ENCODE measurements at places on chromosomes 2 and 18.

- no peak overlapping the region for H3K4me3 ChIP-seq
- DNase-seq, result no peak
- no peaks in the 10 kb centered on the region for H3K36me3 ChIP-seq
These were observed 25.1 kb upstream of the ARHGAP25 start for GRCh38 chr2:68709421-68709911.

DNA sequence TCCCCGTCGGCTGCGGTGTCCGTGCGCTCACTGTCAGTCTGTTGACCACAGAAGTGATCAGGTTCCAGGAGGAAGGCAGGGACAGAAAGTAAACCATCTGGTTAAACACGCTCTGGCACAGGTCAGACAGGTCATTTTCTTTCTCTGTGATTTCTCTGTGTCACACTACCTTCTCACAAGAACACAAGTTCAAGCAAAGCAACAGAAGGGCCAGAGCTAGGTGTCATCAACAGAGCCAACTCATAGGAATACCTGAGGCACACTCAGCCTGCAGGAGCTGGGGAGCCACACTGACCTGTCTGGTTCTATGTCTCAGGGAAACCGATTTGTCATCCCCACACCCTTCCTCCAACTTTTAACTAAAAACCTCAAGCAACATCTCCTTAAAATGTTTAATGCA lies 115.1 kb upstream of the ZBTB14 start:
- H3K36me3 ChIP-seq, result no peaks in the 10 kb centered on the region
- DNase-seq, result no peak
- H3K4me3 ChIP-seq, result no peak overlapping the region
- H3K27ac ChIP-seq, result no peak overlapping the region
- H3K27me3 ChIP-seq, result no peaks in the 10 kb centered on the region

- no peak overlapping the region for H3K4me3 ChIP-seq
- no peak for DNase-seq
- H3K27ac ChIP-seq, result no peak overlapping the region
- H3K27me3 ChIP-seq, result no peaks in the 10 kb centered on the region
- H3K4me1 ChIP-seq, result no peaks in the 10 kb centered on the region
- no peaks in the 10 kb centered on the region for H3K36me3 ChIP-seq
These were observed 3.2 kb upstream of the AAK1 start for GRCh38 chr2:69646714-69647113.

- H3K36me3 ChIP-seq, result no peaks in the 10 kb centered on the region
- H3K4me1 ChIP-seq, result no peaks in the 10 kb centered on the region
- no peak overlapping the region for H3K27ac ChIP-seq
- H3K27me3 ChIP-seq, result no peaks in the 10 kb centered on the region
- DNase-seq, result no peak
These were observed 46.6 kb upstream of the SERTAD2 start for GRCh38 chr2:64700133-64700809.

- H3K36me3 ChIP-seq, result no peaks in the 10 kb centered on the region
- H3K27me3 ChIP-seq, result no peaks in the 10 kb centered on the region
- no peaks in the 10 kb centered on the region for H3K4me1 ChIP-seq
- H3K4me3 ChIP-seq, result no peak overlapping the region
- no peak overlapping the region for H3K27ac ChIP-seq
These were observed 92.6 kb upstream of the ITGA4 start for GRCh38 chr2:181364492-181365170.

DNA sequence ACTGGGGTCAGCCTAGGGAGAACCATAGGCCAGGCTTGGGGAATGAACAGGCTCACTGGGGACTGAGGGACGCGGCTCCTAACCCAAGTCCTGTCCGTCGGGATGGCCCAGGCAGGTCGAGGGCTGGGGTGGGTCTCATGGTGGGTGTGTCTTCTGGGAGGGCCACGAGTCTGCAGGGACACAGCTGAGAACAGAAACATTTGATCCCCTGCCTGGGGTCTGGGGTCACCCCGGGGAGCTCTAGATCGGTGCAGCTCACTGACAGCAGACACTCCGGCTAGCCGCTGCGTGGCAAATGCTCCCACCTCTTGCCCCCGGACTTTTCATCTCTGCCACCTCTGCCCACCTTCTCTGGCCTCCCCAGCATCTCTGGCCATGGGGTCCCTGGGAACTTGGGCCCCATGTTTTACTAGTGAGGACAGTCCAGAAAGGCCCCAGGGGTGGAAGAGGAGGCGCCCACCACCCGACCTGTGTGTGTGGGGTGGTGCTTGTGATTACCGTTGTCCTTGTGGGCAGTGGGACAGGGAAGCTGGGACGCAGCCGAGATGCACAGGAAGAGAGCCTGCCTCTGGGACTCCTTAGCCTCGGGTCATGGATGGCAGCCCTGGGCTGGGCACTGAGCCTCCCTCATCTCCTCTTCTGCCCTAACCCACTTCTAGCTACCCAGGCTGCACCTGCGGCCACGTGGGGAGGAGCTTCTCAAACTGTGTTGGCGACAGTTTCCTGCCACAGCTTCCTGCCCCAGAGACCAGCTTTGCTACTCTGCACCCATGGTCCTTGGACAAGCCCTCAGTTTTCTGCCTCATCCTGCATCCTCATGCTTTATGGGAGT lies 4.9 kb downstream of the ZAP70 start:
- no peaks in the 10 kb centered on the region for H3K27me3 ChIP-seq
- DNase-seq, result no peak
- H3K4me3 ChIP-seq, result no peak overlapping the region
- no peak overlapping the region for H3K27ac ChIP-seq

DNA sequence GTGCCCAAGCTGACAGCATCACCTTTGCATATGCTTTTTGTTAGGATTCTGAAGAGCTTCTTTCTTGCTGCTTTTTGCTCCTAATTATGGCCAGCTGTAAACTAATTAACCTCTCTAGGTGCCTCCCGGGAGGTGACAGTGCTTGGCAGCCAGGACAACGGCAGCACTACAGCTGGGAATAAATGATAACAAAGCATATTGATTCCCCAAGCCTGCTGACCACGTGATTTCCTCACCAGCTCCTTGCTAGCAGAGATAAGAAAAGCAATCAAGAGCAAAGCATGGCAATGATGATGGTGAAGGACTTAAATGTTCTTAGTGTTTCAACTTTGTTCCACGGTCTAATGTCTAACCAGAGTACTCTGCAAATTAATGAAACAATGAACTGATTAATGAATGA lies 1074.4 kb upstream of the GYPC start:
- no peaks in the 10 kb centered on the region for H3K36me3 ChIP-seq
- DNase-seq, result no peak
- no peak overlapping the region for H3K27ac ChIP-seq
- no peak overlapping the region for H3K4me3 ChIP-seq
- H3K4me1 ChIP-seq, result no peaks in the 10 kb centered on the region
- H3K27me3 ChIP-seq, result no peaks in the 10 kb centered on the region

DNA sequence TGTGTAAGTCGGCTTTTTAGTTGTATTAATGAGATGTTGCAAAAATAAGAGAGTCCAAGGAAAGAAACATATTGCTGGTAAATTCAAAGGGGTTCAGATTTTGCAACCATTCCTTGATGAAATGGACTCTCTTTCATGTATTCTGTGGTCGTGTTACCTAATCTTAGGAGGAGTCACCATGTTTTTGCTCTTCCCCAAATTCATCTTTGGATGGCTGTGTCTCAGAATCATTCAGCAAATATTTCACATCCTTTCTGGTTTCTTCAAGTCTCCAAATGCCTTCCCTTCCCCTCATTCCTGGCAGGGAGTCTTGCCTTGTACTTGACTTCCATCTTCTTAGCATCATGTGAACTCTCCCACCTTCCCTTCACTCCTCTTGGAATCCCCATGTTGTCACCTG lies 66.1 kb downstream of the PTPRM start:
- no peak overlapping the region for H3K4me3 ChIP-seq
- H3K27ac ChIP-seq, result no peak overlapping the region
- H3K4me1 ChIP-seq, result peaks cover 6% of the 10 kb centered on the region
- no peak for DNase-seq
- no peaks in the 10 kb centered on the region for H3K36me3 ChIP-seq
- no peaks in the 10 kb centered on the region for H3K27me3 ChIP-seq

DNA sequence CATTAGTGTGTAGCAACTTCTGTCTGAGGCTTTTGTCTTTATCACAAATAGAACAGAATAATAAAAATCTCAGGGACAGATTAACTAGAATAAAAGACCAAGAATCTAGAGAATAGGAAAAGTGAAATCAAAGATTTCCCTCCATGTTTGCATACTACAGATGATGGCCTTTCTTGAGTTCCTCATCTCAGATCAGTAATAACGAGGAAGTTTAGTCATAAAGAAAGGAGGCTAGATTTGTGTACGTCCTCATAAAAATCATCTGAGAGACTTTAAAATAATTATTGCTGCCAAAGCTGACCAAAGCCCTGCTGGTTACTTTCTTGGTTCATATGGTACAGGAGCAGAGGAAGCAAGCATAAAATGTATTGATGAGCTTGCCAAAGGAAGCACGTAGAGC lies 117.3 kb downstream of the MIB1 start:
- no peak for DNase-seq
- no peaks in the 10 kb centered on the region for H3K36me3 ChIP-seq
- no peak overlapping the region for H3K27ac ChIP-seq
- H3K4me1 ChIP-seq, result no peaks in the 10 kb centered on the region

DNA sequence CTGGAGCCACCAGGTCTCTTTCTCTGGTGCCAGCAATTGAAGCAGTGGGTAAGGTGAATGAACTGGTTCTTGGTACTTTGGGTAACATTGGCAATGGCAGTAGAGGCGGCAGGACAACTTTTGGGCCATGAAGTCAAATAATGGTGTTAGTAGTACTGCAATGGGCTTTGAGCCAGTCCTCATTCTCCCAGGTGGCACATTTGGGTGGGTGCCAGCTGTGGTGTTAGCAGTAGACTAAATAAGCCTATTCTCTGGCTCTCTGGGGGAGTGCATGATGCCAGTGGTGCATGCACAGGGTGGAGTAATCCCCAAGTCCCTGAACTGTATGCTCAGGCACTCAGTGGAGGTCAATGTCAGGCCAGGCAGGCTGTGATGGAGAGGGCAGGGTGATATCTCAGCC lies 120.2 kb upstream of the LRRTM4 start:
- H3K36me3 ChIP-seq, result no peaks in the 10 kb centered on the region
- H3K4me3 ChIP-seq, result no peak overlapping the region
- no peak overlapping the region for H3K27ac ChIP-seq
- no peaks in the 10 kb centered on the region for H3K27me3 ChIP-seq
- DNase-seq, result no peak

DNA sequence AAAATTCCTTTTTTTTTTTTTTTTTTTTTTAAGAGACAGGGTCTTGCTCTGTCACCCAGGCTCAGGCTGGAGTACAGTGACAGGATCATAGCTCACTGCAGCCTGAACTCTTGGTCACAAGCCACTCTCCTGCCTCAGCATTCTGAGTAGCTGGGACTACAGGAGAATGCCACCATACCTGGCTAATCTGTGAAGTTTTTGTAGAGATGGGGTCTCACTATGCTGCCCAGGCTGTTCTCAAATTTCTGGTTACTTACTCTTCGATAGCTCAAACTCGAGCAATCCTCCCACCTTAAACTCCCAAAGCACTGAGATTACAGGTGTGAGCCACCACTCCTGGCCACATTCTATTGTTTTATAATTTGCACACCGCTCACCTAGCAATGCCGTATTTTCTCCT lies 27.0 kb downstream of the RNF149 start:
- no peak overlapping the region for H3K4me3 ChIP-seq
- H3K27ac ChIP-seq, result no peak overlapping the region
- H3K27me3 ChIP-seq, result no peaks in the 10 kb centered on the region
- no peak for DNase-seq
- no peaks in the 10 kb centered on the region for H3K36me3 ChIP-seq
- H3K4me1 ChIP-seq, result no peaks in the 10 kb centered on the region

DNA sequence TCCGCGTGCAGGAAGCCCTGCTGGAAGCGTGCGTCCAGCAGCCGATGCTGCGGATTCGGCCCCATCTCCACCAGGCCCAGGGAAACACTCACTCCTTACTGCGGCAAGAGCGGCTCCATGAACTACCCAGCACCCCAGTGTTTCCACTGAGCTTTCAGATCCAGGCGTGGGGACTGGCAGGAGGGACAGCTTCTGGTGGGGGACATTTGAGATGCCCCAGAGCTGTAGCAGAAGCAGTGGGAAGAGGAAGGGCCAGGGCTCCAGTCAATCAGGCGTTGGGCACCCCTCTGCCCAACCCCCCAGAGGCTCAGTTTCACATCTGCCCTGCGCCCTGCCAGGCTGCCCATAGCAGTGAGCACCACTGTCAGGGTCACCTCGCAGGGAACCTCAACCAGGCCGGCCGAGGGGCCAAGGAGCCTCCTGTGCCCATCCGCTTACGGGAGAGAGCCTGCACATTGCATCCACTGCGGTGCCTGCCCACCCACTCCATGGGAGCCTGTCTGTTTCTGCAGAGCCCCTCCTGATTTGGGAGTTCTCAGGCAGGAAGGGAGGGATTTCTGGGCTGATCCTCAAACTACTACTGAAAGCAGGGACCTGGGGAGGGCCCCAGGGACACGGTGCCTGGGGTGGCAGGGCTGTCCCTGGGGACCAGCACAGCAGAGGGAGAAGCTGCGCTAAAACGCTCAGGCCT lies 4.6 kb downstream of the AGXT start:
- H3K4me1 ChIP-seq, result no peaks in the 10 kb centered on the region
- DNase-seq, result no peak
- no peak overlapping the region for H3K27ac ChIP-seq
- H3K36me3 ChIP-seq, result no peaks in the 10 kb centered on the region

- H3K4me1 ChIP-seq, result no peaks in the 10 kb centered on the region
- no peaks in the 10 kb centered on the region for H3K27me3 ChIP-seq
- no peaks in the 10 kb centered on the region for H3K36me3 ChIP-seq
- no peak for DNase-seq
- H3K27ac ChIP-seq, result no peak overlapping the region
- H3K4me3 ChIP-seq, result no peak overlapping the region
These were observed 24.2 kb downstream of the VRK2 start for GRCh38 chr2:58070765-58071164.

- no peaks in the 10 kb centered on the region for H3K36me3 ChIP-seq
- no peaks in the 10 kb centered on the region for H3K4me1 ChIP-seq
- no peak overlapping the region for H3K4me3 ChIP-seq
- H3K27ac ChIP-seq, result no peak overlapping the region
- DNase-seq, result no peak
These were observed 5.8 kb upstream of the WNT6 start for GRCh38 chr2:218853766-218854165.

DNA sequence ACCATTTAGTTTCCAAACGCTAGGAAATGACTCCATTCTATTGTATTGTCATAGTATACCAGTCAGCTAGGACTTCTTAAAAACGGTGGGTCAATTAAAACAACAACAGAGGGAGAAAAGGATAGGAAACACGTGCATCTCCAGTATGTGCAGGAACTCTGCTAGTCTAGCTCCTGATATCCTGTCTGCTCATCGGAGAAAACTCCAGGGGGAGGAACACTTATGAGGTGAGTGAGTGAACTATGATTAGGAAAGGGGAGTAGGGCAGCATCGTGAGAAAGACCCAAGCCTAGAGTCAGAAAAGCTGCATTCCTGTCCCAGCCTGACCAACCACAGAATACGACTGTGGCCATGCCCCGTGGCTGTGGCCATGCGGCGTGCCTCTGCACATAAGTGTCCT lies 34.2 kb downstream of the DTNB start:
- no peaks in the 10 kb centered on the region for H3K4me1 ChIP-seq
- no peak overlapping the region for H3K27ac ChIP-seq
- no peak for DNase-seq
- H3K27me3 ChIP-seq, result no peaks in the 10 kb centered on the region
- H3K36me3 ChIP-seq, result no peaks in the 10 kb centered on the region
